Sigmoid colon (tissue), 7 donors: ENCODE measurements at places on chromosomes 11 and 22. TPM values are rescaled to one million over a fixed set of nuclear protein-coding genes. Genes with fewer than 3 reads are reported as not detected.

DNA sequence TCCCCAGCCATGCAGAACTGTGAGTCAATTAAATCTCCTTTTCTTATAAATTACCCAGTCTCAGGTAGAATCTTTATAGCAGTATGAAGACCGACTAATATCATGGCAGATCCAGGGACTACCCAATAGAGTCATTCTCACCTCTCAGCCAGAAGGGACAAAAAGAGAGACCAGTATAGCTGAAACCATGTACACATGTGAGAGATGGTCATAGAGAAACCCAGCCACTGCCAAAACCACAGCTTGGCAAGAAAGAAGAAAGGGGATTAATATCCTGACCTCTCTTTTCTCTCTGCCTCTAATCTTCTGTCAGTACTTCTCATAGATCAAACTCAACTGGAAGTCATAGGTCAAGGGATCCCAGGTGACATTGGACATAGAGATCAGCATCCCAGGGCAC, 109.8 kb downstream of the CCDC34 start:
- no peaks in the 10 kb centered on the region for H3K27me3 ChIP-seq
- H3K4me3 ChIP-seq = no peak overlapping the region
- no peak for DNase-seq
- H3K36me3 ChIP-seq = no peaks in the 10 kb centered on the region

DNA sequence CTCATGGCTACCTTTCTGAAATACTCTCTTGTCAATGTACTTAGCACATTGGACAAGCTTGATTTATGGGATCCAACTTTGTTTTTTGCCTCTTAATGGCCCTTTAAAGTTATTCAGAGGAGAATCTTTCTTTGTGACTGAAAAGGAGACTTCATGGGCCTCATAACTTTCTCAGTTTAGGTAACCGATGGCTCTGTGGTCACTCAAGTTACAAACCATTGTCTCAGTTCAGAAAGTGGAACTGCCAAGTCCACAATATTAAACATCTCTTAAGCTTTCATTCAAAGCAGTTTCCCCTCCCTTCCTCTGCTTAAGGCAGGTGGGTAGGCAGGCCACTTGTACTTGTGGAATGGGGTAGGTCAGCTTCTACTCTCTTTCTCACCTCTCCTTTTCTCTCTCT, 12.3 kb upstream of the ARL14EP start:
- H3K4me1 ChIP-seq = no peaks in the 10 kb centered on the region
- no peaks in the 10 kb centered on the region for H3K27me3 ChIP-seq
- no peak overlapping the region for H3K4me3 ChIP-seq
- no peaks in the 10 kb centered on the region for H3K36me3 ChIP-seq
- no peak overlapping the region for H3K27ac ChIP-seq

- H3K4me3 ChIP-seq = no peak overlapping the region
- no peaks in the 10 kb centered on the region for H3K4me1 ChIP-seq
- DNase-seq = peak; percentile 22
- H3K36me3 ChIP-seq = no peaks in the 10 kb centered on the region
Measured at GRCh38 chr11:117575856-117576255, 221.2 kb downstream of the DSCAML1 start.

KDM4E gene
- not detected for total RNA-seq

MS4A15 gene
- total RNA-seq = not detected

PLAAT5 gene
- 8.4 TPM for total RNA-seq

PATE2 gene
- 0.68 TPM for total RNA-seq

GNB1L gene
- total RNA-seq = 3.6 TPM
